Nephron progenitor cell (in vitro differentiated cells): ENCODE measurements at places on chromosomes 2 and 18.

GRCh38 chr2:191462370-191462769, 215.6 kb upstream of the NABP1 start:
- peaks cover 4% of the 10 kb centered on the region for H3K4me1 ChIP-seq
- H3K4me3 ChIP-seq = no peak overlapping the region
- H3K27ac ChIP-seq = no peak overlapping the region

DNA sequence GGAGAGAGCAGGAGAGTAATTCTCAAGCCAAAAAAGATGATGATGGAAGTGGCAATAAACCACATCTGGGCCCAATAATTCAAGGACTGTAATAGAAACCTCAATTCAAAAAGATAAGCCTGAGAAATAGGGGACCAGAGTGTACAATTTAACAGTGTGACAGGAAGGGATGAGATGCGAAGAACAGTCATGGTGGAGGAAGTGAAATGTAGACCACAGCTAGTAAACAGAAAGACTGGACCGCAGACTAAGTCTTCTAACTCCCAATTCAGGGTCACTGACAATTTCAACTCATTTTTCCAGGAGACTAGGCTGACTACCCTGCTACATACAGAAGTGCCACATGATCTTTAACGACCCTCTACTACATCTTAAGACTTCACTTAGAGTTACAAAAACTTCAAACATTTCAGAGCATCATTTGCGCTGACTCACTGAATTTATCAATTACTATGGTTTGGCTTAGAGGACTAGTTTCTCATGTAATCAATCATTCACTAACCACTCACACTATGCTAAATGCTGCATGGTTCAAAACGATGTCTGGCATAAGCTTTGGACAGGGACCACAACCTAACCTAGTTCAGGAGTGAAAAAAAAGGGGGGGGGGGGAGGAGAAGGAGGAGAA, 9.0 kb downstream of the CUL3 start:
- no peaks in the 10 kb centered on the region for H3K27me3 ChIP-seq
- H3K4me3 ChIP-seq = no peak overlapping the region
- no peak for DNase-seq
- peaks cover 49% of the 10 kb centered on the region for H3K4me1 ChIP-seq
- H3K27ac ChIP-seq = peak overlapping the region; percentile 8

DNA sequence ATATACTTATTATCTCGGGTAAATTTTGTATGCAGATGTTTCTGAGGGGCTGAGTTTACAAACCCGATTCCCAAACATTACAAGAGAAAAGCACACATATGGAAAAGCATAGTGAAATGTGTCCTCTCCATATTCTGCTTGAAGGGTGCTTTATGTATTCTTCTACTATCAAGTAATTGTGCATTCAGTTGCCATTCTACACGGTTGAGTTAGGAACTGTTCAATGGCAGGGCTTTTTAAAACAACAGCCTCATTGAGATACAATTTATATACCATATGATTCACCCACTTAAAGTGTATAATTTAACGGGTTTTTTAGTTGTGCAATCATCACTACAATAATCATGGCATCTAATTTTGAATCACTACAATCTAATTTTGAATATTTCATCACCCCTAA, 138.4 kb upstream of the DLGAP1 start:
- DNase-seq = no peak
- H3K27me3 ChIP-seq = peaks cover 6% of the 10 kb centered on the region
- H3K4me3 ChIP-seq = no peak overlapping the region
- no peaks in the 10 kb centered on the region for H3K36me3 ChIP-seq

DNA sequence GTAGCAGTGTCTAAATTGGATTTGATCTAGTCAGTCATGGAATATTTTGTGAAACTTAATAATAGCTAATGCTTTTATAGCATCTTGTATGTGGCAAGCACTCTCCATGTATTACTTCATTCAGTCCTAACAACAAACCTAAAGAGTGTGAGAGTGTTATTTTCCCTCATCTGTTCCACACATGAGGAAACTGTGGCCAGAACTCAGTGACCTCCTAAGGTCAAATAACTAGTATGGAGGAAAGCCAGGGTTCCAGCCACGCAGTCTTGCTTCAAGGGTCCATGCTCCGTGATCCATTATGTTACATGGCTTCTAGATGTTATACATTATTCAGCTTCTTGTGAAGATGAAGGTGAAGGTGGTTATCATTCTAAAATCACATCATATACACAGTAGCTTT, 45.5 kb downstream of the TWSG1 start:
- no peaks in the 10 kb centered on the region for H3K4me1 ChIP-seq
- no peak overlapping the region for H3K27ac ChIP-seq
- DNase-seq = no peak
- no peak overlapping the region for H3K4me3 ChIP-seq
- peaks cover 62% of the 10 kb centered on the region for H3K36me3 ChIP-seq

DNA sequence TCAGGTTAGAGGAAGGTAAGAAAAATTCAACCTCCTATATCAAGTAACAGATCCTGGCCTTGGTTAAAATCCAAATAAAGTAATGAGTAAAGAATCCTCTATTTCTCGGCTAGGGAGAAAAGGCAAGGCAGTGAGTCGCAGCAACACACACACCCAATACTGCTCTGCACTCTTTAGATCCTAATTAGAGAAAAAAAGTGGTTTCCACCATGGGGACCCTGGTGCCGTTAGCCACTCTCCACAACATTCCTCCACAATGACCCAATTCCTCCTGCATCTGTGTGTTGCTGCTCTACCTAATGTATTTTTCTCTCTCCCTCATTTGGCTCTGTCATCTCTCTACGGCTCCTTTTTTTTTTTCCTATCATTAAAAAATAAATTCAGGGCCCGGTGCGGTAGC, 462.7 kb downstream of the METTL4 start:
- no peaks in the 10 kb centered on the region for H3K4me1 ChIP-seq
- no peaks in the 10 kb centered on the region for H3K36me3 ChIP-seq
- H3K27me3 ChIP-seq = peaks cover 4% of the 10 kb centered on the region
- H3K4me3 ChIP-seq = no peak overlapping the region
- no peak for DNase-seq

GRCh38 chr2:217660423-217660822, 342.4 kb downstream of the TNS1 start:
- no peaks in the 10 kb centered on the region for H3K36me3 ChIP-seq
- H3K27me3 ChIP-seq = peaks cover 16% of the 10 kb centered on the region
- peaks cover 27% of the 10 kb centered on the region for H3K4me1 ChIP-seq
- no peak overlapping the region for H3K4me3 ChIP-seq
- no peak overlapping the region for H3K27ac ChIP-seq
- DNase-seq = no peak

DNA sequence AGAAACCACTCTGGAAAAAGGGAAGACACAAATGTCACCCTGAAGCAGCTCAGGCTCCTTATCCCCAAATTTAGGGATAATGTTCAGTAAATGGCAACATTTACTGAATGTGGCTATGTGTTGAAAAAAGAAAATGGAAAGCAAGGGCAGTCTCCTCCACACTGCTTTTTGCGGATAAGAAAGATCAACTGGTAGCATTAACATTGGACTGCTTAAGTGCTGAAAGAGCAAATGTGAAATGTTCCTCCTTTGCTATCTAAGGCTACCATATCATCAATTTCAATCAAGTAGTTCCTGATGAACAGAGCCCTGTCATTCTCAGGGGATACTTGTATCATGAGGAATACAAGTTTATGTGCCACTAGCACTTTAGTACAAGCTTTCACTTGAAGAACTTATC, 12.5 kb downstream of the FBXO11 start:
- no peak overlapping the region for H3K27ac ChIP-seq
- H3K36me3 ChIP-seq = peaks cover 60% of the 10 kb centered on the region
- H3K4me1 ChIP-seq = peaks cover 25% of the 10 kb centered on the region

DNA sequence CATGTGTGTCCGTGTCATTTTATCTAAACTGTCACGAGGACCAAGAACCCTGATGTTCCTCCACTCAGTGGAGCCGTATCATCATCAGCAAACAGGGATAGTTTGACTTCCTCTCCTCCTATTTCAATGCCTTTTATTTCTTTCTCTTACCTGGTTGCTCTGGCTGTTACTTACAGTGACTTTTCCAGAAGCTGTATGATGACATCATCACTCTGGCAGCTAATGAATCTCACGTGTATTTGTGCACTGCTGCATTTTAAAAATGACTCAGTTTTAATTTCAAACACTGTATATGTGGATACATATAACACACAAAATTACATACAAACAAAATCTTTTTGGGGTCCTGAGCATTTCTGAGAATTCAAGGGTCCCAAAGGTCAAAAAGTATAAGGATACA, 481.4 kb downstream of the CDH2 start:
- H3K36me3 ChIP-seq = no peaks in the 10 kb centered on the region
- peaks cover 21% of the 10 kb centered on the region for H3K4me1 ChIP-seq
- H3K27me3 ChIP-seq = no peaks in the 10 kb centered on the region
- no peak overlapping the region for H3K27ac ChIP-seq
- no peak overlapping the region for H3K4me3 ChIP-seq
- no peak for DNase-seq

DNA sequence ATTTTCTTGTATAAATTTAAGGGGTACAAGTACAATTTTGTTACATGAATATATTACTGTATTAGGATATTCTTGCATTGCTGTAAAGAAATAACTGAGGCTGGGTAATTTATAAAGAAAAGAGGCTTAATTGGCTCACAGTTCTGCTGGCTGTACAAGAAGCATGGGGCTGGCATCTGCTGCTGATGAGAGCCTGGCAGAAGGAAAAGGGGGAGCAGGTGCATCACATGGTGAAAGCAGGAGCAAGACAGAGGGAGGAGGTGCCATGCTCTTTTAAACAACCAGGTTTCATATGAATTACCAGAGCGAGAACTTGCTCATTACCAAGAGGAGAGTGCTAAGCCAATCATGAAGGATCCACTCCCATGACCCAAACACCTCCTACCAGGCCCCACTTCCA, 399.5 kb upstream of the RAB6C start:
- H3K36me3 ChIP-seq = no peaks in the 10 kb centered on the region
- no peaks in the 10 kb centered on the region for H3K4me1 ChIP-seq
- peaks cover 10% of the 10 kb centered on the region for H3K27me3 ChIP-seq

GRCh38 chr2:144471305-144472045, 48.4 kb downstream of the ZEB2 start:
- no peak for DNase-seq
- no peaks in the 10 kb centered on the region for H3K27me3 ChIP-seq

DNA sequence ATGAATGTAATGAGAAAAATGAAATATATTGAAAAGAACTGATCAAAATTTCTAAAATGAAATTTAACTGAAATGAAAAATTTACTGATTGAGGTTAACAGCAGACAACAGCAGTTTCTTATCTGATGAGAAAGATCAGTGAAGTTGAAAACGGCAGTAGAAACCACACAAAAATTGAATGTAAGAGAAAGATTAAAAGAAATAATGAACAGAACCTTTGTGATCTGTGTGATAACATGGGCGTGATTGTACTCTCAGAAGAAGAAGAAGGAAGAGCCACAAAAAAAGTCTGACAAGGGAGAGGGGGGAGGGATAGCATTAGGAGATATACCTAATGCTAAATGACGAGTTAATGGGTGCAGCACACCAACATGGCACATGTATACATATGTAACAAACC, 45.2 kb downstream of the FAM117B start:
- no peak for DNase-seq
- no peak overlapping the region for H3K4me3 ChIP-seq
- H3K4me1 ChIP-seq = peaks cover 12% of the 10 kb centered on the region
- H3K27ac ChIP-seq = no peak overlapping the region
- peaks cover 12% of the 10 kb centered on the region for H3K27me3 ChIP-seq
- peaks cover 66% of the 10 kb centered on the region for H3K36me3 ChIP-seq

DNA sequence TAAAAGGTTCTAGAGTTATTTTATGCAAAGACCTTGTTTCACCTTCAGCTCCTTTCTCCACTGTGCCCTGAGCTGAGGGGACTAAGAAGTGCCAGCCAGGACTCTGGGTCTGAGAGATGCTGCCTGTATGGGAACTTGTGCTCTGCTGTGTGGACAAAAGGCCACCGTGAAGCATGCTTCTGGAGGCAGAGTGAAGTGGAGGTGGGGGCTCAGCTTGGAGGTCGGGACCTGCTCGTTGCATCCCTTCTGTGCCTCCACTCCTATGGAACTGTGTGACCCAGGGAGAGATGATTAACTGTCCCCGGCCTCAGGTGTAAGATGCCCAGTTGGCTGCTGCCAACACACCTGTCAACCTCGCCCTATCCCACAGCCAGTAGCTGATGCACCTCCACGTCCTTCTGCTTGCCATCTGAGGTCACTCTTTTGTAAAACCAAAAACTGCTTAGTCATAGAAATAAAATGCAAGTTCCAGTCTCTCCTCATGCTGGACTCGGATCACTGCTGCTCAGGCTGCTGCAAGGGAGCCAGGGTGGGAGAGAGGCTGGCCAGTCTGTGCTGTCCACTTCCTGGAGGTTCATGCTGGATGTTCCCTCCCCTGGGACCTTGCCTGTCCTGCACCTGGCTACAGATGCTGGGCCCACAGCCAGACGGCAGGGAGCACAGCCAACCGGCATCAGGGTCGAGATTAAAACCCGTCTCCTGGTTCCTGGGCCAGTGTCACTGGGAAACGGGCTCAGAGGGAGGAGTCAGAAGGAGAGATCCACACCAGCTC, 113.2 kb downstream of the ACKR3 start:
- H3K27me3 ChIP-seq = peaks cover 11% of the 10 kb centered on the region
- H3K36me3 ChIP-seq = no peaks in the 10 kb centered on the region
- no peak overlapping the region for H3K27ac ChIP-seq
- peaks cover 72% of the 10 kb centered on the region for H3K4me1 ChIP-seq
- no peak overlapping the region for H3K4me3 ChIP-seq

DNA sequence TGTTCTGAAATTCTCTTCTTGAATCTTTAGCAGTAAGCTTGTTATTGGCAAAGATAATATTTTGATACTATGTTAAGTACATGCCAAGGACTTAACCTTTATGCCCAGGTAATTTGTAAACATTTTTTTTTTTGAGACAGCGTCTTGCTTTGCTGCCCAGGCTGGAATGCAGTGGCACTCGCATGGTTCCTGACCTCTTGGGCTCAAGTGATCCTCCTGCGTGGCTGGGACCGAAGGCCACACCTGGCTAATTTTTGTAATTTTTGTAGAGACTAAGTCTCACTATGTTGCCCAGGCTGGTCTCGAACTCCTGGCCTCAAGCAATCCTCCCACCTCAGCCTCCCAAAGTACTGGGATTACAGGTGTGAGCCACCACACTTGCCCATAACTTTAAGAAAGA, 35.7 kb upstream of the ZCCHC2 start:
- H3K4me3 ChIP-seq = no peak overlapping the region
- peaks cover 20% of the 10 kb centered on the region for H3K27me3 ChIP-seq
- H3K36me3 ChIP-seq = no peaks in the 10 kb centered on the region

DNA sequence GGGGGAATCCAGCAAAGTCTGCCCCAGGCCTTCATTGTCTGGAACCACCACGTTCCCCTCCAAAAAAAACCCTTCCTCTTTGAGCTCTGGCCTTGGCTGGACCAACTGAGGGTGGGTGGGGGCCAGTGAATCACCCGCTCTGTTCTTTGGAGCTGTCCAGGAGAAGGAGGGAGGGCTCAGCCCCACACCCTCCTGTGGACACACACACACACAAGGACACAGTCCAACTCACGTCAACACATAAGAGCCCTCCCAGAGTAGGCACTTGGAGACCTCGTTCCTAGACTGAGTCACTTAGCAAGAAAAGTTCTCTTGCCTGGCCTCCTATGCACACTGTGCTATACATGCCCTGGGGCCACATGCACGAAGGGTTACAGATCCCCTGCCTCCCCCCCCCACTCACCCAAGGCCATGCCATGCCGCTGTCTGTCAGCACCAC, 1.2 kb upstream of the TNS1 start:
- peaks cover 26% of the 10 kb centered on the region for H3K27me3 ChIP-seq
- H3K27ac ChIP-seq = peak overlapping the region; percentile 95
- DNase-seq = no peak
- no peak overlapping the region for H3K4me3 ChIP-seq
- peaks cover 84% of the 10 kb centered on the region for H3K4me1 ChIP-seq
- no peaks in the 10 kb centered on the region for H3K36me3 ChIP-seq

GRCh38 chr2:31053929-31054782, 84.1 kb downstream of the GALNT14 start:
- H3K36me3 ChIP-seq = no peaks in the 10 kb centered on the region
- DNase-seq = no peak
- H3K4me3 ChIP-seq = no peak overlapping the region
- H3K27ac ChIP-seq = no peak overlapping the region
